CD4-positive, alpha-beta memory T cell (primary cell): ENCODE measurements at places on chromosomes 13 and 19.
A peak's percentile ranks its signal among the peaks of the same experiment; 100 is the strongest.

GRCh38 chr19:46470376-46470775 is 987 bp downstream of the PNMA8A start:
- DNase-seq: no peak

- DNase-seq: peak; percentile 85
Measured at GRCh38 chr19:11482384-11483050, 1.7 kb upstream of the ELAVL3 start.

- no peak for DNase-seq
Measured at GRCh38 chr19:44260695-44261446, 1.2 kb downstream of the ZNF233 start.

- no peak for DNase-seq
Measured at GRCh38 chr19:5406816-5407215, 48.4 kb upstream of the ZNRF4 start.

DNA sequence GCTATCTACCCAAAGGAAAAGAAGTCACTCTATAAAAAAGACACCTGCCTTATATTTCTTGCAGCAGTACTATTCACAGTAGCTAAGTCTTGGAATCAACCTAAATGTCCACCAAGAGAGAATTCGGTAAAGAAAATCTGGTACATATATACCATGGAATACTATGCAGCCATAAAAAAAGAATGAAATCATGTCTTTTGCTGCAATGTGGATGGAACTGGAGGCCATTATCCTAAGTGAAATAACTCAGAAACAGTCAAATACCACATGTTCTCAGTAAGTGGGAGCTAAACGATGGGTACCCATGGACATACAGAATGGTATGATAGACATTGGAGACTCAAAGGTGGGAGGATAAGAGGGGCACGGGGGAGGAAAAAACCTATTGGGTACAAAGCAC is 82.5 kb upstream of the KCTD15 start:
- DNase-seq: no peak

DNA sequence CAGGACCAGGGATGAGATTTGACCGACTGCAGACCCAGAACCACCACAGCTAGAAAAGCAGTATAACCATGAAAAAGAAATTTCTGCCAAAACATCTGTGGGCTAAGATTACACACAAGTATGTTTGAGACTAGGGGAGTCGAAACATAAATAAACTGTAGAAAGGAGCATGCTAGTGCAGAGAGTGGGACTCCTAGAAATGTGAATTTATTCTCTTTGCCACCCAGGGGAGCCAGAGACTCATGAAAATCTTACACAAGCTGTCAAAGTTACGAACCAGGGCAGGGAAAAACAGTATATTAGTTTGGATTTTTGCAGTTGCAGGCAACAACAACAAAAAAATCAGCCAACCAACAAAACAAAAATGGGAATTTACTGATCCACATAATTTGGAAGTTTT is 12.3 kb upstream of the HSPH1 start:
- no peak for DNase-seq

- no peak for DNase-seq
Measured at GRCh38 chr13:32264407-32264806, 50.8 kb downstream of the ZAR1L start.

DNA sequence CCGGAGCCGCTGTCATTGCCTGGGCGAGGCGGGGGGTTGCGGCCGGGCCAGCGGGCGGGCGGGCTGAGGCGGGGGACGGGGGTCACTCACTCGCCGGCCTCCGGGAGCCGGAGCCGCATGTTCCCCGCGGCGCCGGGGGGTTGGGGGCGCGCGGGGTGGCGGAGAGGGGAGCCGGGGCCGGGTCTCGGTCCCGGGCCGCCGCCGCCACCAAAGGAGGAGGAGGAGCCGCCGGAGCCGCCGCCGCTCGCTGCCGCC is 149 bp downstream of the MED26 start:
- DNase-seq: no peak

DNA sequence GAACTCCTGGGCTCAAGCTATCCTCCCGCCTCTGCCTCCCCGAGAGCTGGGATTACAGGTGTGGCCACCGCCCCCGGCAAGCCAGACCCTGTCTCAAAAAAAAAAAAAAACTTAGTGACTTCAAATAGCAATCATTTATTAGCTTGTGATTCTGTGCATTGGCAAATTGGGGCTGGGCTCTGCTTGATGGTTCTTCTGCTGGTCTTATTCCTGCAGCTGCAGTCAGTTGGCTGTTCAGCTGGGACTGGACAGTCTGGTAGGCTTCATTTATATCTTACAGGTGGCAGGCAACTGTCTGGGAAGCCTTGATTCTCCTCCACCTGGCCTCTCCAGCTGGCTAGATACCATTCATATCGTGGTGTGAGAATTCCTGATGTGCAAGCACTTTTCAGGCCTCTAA is 7.4 kb downstream of the DHDH start:
- DNase-seq: no peak
